ENCODE measurements at places on chromosomes 7 and 10.

GRCh38 chr7:85600395-85600794, 413.5 kb upstream of the SEMA3D start:
- no peak for DNase-seq
- H3K27me3 ChIP-seq: no peaks in the 10 kb centered on the region
- no peak overlapping the region for H3K27ac ChIP-seq
- H3K4me3 ChIP-seq: no peak overlapping the region
- no peaks in the 10 kb centered on the region for H3K36me3 ChIP-seq

- H3K27me3 ChIP-seq: peaks cover 41% of the 10 kb centered on the region
- DNase-seq: no peak
- no peak overlapping the region for H3K27ac ChIP-seq
- H3K36me3 ChIP-seq: no peaks in the 10 kb centered on the region
- H3K4me1 ChIP-seq: peaks cover 7% of the 10 kb centered on the region
Observed at GRCh38 chr10:43667317-43667731, 18.6 kb upstream of the ZNF32 start.

- peaks cover 25% of the 10 kb centered on the region for H3K36me3 ChIP-seq
- H3K4me3 ChIP-seq: no peak overlapping the region
- DNase-seq: no peak
- H3K27ac ChIP-seq: no peak overlapping the region
- H3K4me1 ChIP-seq: no peaks in the 10 kb centered on the region
- no peaks in the 10 kb centered on the region for H3K27me3 ChIP-seq
Observed at GRCh38 chr10:49484486-49485235, 54.3 kb downstream of the ERCC6 start.

DNA sequence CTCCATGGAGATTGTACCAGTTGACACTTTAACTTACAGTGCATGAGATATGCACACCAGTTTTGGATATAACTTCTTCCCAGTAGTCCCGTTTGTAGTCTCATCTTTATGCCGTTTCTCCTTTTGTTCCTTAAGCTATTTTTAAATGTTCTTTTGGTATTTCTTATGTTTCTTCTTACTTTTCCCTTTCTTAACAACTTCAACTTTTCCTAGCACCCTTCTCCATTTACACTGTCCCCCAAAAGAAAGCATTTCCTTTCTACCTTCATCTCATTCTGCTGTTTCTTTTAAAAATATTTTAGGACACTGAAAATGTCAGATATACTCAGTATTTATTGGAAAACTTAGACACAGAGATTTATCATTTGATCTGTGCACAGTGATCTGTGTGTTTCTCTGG, 1.5 kb downstream of the PSMC2 start:
- H3K4me3 ChIP-seq: peak overlapping the region; percentile 99
- DNase-seq: no peak
- H3K36me3 ChIP-seq: peaks cover 30% of the 10 kb centered on the region
- H3K4me1 ChIP-seq: peaks cover 44% of the 10 kb centered on the region
- no peak overlapping the region for H3K27ac ChIP-seq

GRCh38 chr10:71266147-71266917, 52.7 kb upstream of the SLC29A3 start:
- H3K4me3 ChIP-seq: no peak overlapping the region
- no peaks in the 10 kb centered on the region for H3K27me3 ChIP-seq
- H3K36me3 ChIP-seq: no peaks in the 10 kb centered on the region
- DNase-seq: no peak
- H3K27ac ChIP-seq: no peak overlapping the region

DNA sequence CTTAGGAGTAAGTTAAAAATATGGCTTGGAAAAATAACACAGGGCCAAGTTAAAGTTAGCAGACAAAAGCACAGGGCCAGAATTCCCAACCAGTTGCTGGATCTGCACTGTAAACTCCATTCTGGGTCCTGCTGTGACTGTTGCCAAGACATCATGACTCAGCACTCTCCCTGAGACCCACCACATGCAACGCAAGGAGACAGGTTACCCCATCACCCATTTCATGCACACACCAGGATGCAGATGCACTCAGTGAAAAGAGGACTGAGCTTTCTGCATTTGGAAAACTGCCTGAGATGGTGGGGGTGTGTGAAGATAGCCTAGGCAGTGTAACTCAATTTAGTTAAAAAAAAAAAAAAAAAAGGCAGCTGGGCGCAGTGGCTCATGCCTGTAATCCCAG, 97.6 kb upstream of the ZNF438 start:
- H3K27ac ChIP-seq: no peak overlapping the region
- H3K27me3 ChIP-seq: no peaks in the 10 kb centered on the region
- H3K4me1 ChIP-seq: peaks cover 9% of the 10 kb centered on the region
- no peak for DNase-seq

DNA sequence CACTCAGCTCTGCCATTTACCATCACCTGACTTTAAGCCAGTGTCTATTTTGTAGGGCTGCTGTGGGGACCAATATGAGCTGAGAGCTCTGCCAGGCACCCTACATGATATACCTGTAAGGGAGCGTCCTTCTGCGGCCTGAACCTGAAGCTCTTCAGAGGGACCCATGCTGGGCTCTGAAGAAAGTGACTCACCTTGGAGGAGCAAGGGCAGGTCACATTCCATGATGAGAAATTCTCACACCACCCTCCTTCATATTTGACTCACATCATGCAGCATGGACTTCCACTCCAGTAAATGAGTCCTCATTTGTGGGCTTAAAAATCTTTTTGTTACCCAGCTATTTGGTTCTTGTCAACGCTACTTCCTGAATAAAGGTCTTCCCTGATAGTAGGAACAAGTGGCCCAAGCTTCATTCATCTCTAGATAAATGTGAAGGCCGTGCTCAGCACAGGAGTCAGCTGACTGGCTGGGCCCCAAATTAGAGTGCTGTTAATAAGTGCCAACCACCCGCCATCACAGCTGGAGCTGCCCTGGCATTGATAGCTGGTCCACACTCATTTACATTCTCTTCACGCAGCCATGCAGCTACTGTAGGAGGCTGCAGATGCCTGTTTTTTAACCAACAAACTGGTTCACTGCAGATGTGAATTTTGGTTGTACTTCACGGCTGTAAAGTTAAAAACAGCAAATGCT, 78.4 kb downstream of the RNF216 start:
- peaks cover 52% of the 10 kb centered on the region for H3K36me3 ChIP-seq
- no peaks in the 10 kb centered on the region for H3K27me3 ChIP-seq
- H3K4me1 ChIP-seq: peaks cover 19% of the 10 kb centered on the region
- H3K27ac ChIP-seq: no peak overlapping the region
- H3K4me3 ChIP-seq: no peak overlapping the region
- no peak for DNase-seq

- peak; percentile 55 for DNase-seq
- peak overlapping the region; percentile 51 for H3K27ac ChIP-seq
- H3K4me1 ChIP-seq: peaks cover 60% of the 10 kb centered on the region
- H3K36me3 ChIP-seq: no peaks in the 10 kb centered on the region
Observed at GRCh38 chr10:11145495-11145855, 127.8 kb downstream of the CELF2 start.

DNA sequence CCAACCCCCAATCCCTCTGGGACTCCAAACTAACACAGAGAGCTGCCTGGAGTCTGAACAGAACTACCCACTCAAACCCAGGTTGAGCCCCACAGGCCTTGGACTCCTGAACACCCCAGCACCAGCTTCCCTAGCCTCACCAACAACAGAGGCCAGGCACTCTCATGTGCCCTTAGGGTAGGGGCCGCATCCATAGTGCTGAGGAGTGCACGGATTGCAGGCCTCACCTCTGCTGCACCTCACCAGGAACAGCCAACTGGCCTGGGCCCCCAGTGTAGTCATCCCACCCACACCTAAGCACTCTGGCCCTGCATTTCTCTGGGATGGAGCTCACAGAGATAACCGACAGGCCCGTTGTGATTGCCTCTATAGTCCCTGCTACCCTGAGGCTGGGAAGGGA, 194.2 kb downstream of the HPSE2 start:
- no peak overlapping the region for H3K27ac ChIP-seq
- H3K27me3 ChIP-seq: no peaks in the 10 kb centered on the region
- H3K36me3 ChIP-seq: no peaks in the 10 kb centered on the region
- no peaks in the 10 kb centered on the region for H3K4me1 ChIP-seq
- no peak for DNase-seq

GRCh38 chr10:16520900-16521299, 779 bp downstream of the C1QL3 start:
- H3K4me3 ChIP-seq: peak overlapping the region; percentile 51
- DNase-seq: no peak
- no peaks in the 10 kb centered on the region for H3K36me3 ChIP-seq
- peaks cover 27% of the 10 kb centered on the region for H3K4me1 ChIP-seq
- H3K27ac ChIP-seq: no peak overlapping the region
- H3K27me3 ChIP-seq: peaks cover 36% of the 10 kb centered on the region

- H3K4me1 ChIP-seq: no peaks in the 10 kb centered on the region
- no peaks in the 10 kb centered on the region for H3K36me3 ChIP-seq
- no peak for DNase-seq
- H3K27ac ChIP-seq: no peak overlapping the region
- H3K27me3 ChIP-seq: no peaks in the 10 kb centered on the region
- no peak overlapping the region for H3K4me3 ChIP-seq
Observed at GRCh38 chr7:40382145-40382544, 247.3 kb downstream of the SUGCT start.

DNA sequence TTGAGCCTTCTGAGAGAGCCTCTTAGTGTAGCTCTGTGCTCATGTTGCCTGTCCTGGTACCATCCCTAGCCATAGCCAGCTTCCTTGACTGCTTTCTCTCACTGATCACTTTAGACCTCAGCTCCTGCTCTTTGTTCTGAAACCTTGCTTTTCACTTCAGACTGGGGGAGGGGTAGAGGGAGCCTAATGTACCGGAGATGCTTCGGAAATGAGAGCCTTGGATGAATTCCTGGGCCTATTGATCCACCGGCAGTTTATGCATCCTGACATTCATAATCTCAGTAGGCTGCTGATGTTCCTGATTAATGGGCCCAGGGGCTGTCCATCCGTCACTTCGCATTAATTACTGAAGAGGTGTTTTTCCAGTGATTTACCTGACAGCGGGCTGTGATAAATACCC, 38.8 kb downstream of the R3HCC1L start:
- H3K27ac ChIP-seq: no peak overlapping the region
- H3K4me3 ChIP-seq: no peak overlapping the region
- no peaks in the 10 kb centered on the region for H3K27me3 ChIP-seq
- H3K4me1 ChIP-seq: no peaks in the 10 kb centered on the region
- no peak for DNase-seq
- H3K36me3 ChIP-seq: peaks cover 9% of the 10 kb centered on the region

- H3K36me3 ChIP-seq: no peaks in the 10 kb centered on the region
- no peak for DNase-seq
- H3K27ac ChIP-seq: no peak overlapping the region
Observed at GRCh38 chr7:97090761-97091353, 26.6 kb upstream of the SDHAF3 start.

GRCh38 chr7:88259656-88260380, 40.0 kb upstream of the SRI start:
- H3K4me1 ChIP-seq: no peaks in the 10 kb centered on the region
- H3K4me3 ChIP-seq: no peak overlapping the region
- no peak overlapping the region for H3K27ac ChIP-seq
- no peaks in the 10 kb centered on the region for H3K36me3 ChIP-seq

DNA sequence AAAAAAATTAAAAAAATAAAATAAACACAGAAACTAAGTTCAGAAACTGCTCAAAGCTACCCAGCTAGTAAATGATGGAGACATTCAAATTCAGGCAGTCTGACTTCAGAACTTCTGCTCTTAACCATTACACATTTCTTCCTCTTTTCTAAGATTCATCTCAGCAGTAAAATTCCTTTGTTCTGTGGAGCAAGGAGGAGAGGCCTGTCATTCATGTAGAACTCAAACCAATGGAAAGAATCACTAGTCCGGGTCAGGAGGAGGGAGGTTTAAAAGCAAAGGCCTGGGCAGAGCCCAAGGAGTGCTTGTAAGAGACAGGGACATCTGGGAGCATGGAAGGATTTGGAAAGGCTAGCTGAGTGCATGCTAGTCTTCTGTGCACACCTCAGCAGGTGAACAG, 37.9 kb upstream of the DNAJB12 start:
- peaks cover 9% of the 10 kb centered on the region for H3K36me3 ChIP-seq
- no peak overlapping the region for H3K27ac ChIP-seq
- H3K4me3 ChIP-seq: no peak overlapping the region
- H3K27me3 ChIP-seq: no peaks in the 10 kb centered on the region
- DNase-seq: no peak

GRCh38 chr7:143233816-143234532, 12.1 kb downstream of the TAS2R40 start:
- no peak for DNase-seq
- H3K4me3 ChIP-seq: no peak overlapping the region
- H3K27me3 ChIP-seq: no peaks in the 10 kb centered on the region
- no peaks in the 10 kb centered on the region for H3K4me1 ChIP-seq

GRCh38 chr10:30734901-30735300, 105.3 kb upstream of the LYZL2 start:
- H3K36me3 ChIP-seq: no peaks in the 10 kb centered on the region
- no peak overlapping the region for H3K27ac ChIP-seq
- no peaks in the 10 kb centered on the region for H3K27me3 ChIP-seq
- no peak for DNase-seq
- H3K4me3 ChIP-seq: no peak overlapping the region
- no peaks in the 10 kb centered on the region for H3K4me1 ChIP-seq

GRCh38 chr7:47520406-47520805, 61.5 kb downstream of the TNS3 start:
- H3K36me3 ChIP-seq: peaks cover 12% of the 10 kb centered on the region
- no peak overlapping the region for H3K27ac ChIP-seq
- H3K27me3 ChIP-seq: no peaks in the 10 kb centered on the region
- no peak for DNase-seq

DNA sequence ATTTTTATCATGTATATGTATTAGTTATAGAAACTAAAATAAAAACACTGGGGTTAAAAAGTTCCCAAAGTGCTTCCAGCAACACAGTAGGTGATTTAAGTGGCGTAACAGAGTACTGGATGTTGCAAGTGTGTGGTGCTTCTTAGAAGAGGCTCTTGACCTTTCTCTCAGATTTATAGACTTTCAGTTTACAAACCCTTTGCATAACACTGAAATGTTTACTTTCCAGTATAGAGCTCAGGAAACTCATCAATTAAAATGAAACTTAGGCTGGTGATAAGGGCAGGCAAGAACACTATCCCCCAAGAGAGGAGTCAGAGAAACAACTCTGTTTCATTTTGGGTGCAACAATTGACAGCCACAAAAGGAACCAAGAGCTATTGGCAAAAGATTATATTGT, 27.5 kb upstream of the SMC3 start:
- no peak overlapping the region for H3K4me3 ChIP-seq
- DNase-seq: no peak
- no peaks in the 10 kb centered on the region for H3K36me3 ChIP-seq

DNA sequence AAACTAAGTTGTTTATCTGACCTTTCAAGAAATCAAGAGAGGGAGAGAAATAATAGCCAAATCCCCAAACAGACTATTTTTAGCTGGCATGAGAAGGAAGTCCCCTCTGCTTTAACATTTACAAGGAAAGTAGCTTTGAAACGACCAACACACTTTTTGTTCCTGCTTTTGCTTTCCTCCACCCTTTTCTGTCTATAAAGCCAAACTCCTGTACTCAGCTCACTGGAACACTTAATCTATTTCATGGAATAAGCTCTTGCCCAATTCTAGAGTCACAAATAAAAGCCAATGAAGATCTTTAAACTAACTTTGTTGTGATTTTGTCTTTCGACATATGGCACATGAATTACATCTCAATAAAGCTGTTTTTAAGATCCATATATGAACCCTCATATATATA, 86.8 kb upstream of the CCDC71L start:
- no peaks in the 10 kb centered on the region for H3K27me3 ChIP-seq
- H3K4me3 ChIP-seq: no peak overlapping the region
- no peak for DNase-seq

Measured in lower lobe of right lung (tissue), 2 donors.